ENCODE measurements at places on chromosomes 2 and 18.

DNA sequence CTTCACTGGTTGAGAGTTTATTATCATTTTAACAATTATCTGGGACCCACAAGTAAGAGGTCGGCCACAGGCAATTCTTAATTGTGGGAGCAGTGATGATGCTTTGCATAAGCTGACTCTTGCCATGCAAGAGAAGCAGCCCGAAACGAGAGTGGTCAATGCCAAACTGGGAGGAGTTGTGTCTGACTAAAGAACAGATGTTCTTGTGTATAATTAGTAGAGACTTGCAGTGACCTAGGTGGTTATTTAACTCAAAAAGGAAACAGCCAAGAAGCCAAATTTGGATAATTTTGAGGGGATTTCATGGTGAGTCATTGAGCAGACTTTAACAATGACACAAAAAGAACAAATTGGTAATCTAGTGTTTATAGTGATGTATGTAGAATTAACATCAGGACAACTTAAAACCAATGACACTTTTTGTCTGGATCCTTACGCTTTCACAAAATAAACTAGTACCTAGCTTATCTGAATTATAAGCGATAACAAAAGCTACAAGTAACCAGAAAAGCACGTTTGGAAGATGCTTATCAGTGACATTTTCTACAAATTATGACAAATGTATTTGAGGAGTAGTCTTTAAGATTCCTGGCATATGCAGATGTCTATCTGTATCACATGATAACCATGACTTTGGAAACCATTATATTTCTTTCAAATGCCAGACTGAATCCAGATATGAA lies 184.7 kb upstream of the DLGAP1 start:
- no peak for DNase-seq

GRCh38 chr18:36432880-36433555 lies 135.5 kb downstream of the FHOD3 start:
- no peak for DNase-seq

DNA sequence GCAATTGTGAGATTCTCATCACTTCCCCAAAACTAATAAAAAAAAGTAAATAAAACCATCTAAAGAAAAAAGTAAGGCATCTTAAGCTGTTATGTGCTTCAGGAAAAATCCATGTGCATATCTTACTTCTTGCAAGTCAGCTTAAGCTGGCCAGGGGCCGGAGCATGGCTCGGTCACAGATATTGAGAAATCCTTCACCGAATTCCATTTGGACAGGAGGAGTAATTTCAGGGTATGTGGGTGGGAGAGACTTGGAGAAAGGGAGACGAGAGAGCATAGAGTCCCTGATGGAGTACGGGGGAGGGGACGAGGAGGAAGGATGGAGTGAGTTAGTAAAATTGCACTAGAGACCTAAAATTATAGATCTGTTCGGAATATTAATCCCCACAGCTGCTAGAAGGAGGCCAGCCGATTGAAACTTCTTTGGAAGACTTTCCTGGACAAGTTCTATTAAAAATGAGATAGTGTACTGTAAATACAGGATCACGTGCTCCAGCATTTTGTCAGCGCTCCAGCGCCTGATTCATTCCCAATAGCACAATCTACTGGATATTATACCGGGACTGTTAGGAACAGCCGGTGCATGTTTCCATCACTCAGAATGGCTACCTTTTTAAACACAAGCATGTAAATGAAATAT lies 438.5 kb downstream of the ZNF516 start:
- DNase-seq, result no peak

- no peak for DNase-seq
Observed at GRCh38 chr2:136253288-136254004, 135.5 kb upstream of the CXCR4 start.

GRCh38 chr18:69961718-69962117 lies 14.0 kb upstream of the CD226 start:
- DNase-seq, result no peak

Data from NCI-H1092 (cell line).